ENCODE measurements at places on chromosomes 7 and 10.

- DNase-seq: no peak
Observed at GRCh38 chr10:48527756-48528155, 77.1 kb downstream of the ARHGAP22 start.

GRCh38 chr7:960269-960871 lies 5.9 kb upstream of the ADAP1 start:
- DNase-seq: no peak

- peak; percentile 22 for DNase-seq
Observed at GRCh38 chr7:31958226-31958625, 112.0 kb downstream of the PDE1C start.

GRCh38 chr7:127158659-127159058 lies 94.1 kb downstream of the GRM8 start:
- DNase-seq: no peak

DNA sequence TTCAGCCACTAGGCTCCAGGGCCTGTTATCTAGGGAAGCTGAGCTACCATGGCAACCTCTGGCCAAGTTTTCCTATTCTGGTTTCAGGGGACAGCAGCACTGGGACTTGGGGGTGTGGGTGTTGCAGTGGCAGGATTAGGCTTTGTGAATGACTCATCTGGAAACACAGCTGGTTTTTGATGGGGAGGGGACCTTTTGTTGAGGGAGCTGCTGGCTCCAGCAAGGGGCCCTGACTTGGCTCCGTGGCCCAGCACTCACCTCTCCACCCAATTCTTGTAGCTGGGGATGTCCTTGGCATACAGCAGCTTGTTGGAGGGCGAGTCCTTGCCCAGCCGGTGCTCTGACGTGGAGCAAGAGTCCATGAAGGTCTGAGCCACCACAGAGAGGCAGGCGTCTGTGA lies 435.9 kb downstream of the PLXNA4 start:
- no peak for DNase-seq

DNA sequence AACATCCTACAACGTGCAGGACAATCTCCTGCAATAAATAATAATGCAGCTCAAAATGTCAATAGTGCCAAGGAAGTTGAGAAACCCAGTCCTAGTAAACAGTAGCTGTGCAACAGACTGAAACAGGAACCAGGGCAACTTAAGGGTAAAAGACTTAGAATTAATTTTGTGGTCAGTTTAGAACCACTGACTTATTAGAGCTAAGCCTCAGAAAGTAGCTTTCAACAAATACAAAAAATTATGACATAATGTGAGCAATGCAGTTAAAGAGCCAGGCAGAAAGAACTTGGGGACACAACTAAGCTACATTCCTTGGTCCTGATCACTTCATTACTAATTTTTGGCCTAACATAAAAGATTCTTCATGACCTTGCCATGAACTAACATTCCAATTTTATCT lies 195.4 kb downstream of the MACC1 start:
- no peak for DNase-seq

- no peak for DNase-seq
Observed at GRCh38 chr7:107160389-107160788, 8.4 kb upstream of the HBP1 start.

GRCh38 chr10:69516316-69516715 lies 56.9 kb downstream of the NEUROG3 start:
- no peak for DNase-seq

DNA sequence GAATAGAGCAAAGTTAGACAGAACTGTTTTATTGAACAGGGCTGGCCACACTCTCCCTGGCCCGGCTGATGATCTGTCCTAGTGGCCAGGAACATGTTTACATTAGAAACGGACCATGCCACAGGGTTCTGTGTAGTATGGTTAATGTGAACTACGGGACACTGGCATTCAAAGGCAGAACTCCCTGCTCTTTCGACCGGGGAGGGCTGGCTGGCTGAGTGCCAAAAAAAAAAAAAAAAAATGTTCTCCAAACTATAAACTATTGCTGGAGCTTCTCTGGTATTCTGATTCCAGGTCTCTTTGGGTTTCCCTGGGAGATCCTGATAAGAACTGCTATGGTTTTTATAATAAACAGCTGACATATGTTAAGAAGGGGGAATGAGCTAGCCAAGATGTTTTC lies 1262.6 kb upstream of the SORCS1 start:
- DNase-seq: no peak

- no peak for DNase-seq
Observed at GRCh38 chr7:87512906-87513305, 37.4 kb upstream of the ABCB4 start.

DNA sequence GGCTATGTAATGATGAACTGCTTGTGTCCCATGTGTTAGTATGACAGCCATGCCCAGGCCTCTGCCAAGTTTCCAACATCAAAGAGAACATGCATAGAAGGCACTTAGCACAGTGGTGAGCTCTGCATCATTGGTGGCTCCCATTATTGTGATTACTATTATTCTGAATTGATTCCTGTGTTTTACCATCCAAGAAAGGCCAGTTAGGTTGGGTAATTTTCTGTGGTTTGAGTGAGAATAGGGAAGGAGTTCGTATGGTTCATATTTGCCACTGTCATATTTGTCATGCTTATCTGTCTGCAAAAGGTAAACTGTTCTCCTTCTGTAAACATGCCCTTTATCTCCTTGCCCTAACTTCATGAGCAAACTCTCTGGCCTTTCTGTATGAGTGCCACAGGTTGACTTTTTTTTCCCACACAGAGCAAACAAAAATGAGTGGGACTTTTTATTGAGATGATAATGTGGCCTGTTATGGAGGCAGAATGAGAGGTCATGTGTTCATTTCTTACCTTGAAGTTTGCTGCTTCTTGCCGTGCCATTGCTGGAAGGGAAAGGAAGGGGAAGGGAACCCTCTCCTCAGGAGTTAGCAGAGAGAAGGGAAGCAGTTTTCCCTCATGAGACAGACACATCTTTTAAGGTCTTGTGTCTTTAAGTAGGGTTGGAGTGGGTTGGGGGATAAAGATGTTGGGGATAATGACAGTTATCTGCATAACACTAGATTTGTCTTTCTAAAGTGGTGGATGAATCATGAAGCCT lies 301.9 kb downstream of the LRMDA start:
- no peak for DNase-seq

- no peak for DNase-seq
Observed at GRCh38 chr10:79982861-79983260, 34.0 kb upstream of the SFTPD start.

- DNase-seq: no peak
Observed at GRCh38 chr7:150570556-150571465, 3.6 kb downstream of the GIMAP4 start.

DNA sequence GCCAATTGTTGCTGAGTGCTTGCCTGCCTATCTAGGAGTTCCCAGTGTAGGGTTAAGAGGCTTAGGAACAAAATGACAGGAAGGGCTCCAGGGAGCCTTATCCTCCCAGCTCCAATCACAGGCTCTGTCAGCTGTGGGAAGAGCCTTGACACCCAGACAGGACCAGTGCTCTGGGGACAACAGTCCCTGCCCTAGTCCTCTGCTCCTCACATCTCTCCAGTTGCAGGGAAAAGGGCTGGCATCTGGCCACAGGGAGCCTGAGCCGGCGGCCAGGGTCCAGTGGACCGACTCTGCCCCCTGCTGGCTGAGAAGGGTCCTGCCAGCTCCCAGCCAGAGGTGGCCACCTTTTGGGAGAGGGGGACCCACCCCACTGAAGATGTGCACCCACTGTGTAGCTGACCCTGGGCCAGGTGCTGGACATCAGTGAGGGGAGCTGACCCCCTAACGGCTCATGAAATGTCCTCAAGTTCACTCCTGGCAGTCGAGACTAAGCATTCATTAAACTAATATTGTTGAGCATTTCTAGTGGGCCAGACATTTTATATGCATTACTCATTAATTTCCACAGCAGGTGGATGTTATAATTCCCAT lies 17.6 kb downstream of the DNAJB12 start:
- peak; percentile 82 for DNase-seq

GRCh38 chr10:49664842-49665355 lies 14.6 kb upstream of the C10orf53 start:
- DNase-seq: no peak

GRCh38 chr10:3935141-3935540 lies 150.1 kb upstream of the KLF6 start:
- peak; percentile 90 for DNase-seq

- DNase-seq: no peak
Observed at GRCh38 chr10:112202561-112203241, 19.1 kb upstream of the GPAM start.

GRCh38 chr7:93202594-93203250 lies 23.5 kb downstream of the HEPACAM2 start:
- DNase-seq: no peak

DNA sequence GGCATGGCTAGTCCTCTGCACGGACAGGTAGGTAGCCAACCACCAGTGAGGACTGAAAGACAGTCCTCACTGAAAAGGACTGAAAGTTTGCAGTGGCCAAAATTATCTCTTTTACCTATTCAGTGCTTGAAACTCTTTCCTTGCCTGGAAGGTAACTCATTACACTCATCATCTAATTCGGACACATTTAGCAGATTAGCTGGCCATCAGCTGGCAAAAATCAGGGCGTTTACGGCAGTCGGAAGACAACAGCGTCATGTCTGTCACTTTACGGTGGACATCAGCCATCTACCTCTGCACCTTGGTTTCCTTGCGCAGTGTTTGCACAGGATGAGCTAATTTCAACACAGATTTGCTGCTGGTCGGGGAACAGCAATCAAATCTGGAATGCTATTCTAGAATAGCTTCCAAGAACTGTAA lies 740 bp downstream of the ANXA7 start:
- DNase-seq: no peak

DNA sequence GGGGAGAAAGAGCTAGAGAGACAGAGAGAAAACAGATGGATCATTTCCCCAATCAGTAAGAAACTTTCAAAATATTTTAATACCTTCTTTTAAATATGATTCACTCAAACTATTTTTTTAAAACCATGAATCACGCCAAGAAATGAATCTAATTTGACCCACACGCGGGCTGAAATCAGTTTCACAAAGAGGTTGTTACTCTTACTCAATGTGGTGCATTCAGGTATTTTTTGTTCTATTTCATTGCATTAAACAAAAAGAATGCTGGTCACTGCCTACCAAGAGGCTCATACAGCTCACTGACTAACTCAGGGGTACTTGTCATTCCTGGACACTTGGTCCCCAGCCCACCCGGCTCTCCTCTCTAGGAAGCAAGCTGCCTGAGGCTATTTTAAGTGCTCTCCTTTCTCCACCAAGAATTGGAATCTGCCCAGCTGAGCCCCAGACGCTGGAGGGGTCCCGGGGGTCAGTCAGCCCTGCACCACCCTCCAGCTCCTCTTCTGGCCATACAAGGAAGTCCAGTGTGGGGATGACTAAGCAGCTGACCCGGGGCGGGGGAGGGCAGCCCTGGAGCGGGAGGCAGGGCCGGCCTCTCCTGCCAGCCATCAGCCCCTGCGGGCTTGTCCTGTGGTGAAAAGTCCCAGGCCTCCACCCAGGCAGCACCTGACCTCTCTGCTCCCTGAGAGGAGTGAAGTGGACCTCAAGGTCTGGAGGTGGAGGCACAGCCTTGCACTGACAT lies 21.7 kb upstream of the PFKP start:
- peak; percentile 79 for DNase-seq

- no peak for DNase-seq
Observed at GRCh38 chr10:31875608-31876007, 53.0 kb downstream of the ARHGAP12 start.

DNA sequence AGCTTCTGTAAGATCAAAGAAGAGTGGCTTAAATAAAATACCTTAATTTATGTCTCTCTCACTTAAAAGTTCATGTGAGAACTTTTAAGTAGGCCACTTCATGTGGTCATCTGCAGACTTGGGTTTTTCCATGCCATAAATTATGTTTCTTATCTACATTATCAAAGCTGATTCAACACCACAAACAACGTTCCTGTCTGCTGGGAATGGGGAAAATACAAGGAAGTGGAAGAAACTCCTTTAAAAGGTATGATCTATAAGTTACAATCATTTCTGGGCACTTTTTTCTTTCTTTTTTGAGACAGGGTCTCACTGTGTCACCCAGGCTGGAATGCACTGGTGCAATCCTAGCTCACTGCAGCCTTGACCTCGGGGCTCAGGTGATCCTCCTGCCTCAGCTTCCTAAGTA lies 16.9 kb upstream of the OTUD1 start:
- DNase-seq: no peak

DNA sequence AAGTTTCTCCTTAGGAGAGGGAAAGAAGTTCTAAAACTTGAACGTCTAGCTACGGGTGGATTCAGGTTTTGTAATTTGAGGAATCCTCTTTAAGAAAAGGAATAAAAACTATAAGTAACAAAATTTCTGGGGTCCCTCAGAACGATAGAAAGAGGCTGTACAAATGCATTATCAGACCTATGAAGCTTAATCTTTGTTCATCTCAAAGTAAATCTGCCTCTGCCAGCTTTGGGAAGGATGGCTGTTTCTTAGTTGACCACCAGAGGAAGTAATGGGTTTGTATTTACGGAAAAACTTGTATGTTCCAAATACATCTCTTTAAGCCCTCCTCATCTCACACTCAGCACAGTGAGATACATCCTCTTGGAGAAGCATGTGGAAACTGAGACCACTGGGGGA lies 864 bp downstream of the PSTK start:
- peak; percentile 69 for DNase-seq

DNA sequence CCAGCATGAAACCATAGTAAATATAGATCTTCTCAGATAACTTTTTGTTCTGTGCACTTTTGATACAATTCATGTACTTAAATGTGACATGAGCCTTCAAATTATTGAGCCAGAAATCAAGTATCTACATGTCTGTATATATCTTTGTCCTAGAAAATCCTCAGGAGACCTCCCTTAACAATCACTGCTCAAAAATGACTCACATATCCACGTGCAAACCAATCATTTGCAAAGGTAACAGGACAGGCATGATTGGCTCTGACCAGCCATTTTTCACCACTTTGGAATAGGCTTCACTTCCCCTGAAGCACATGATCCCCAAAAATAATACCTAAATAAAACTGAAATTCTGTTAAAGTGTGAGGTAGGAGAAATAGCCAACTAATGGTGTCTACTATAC lies 902.5 kb downstream of the PCDH15 start:
- no peak for DNase-seq

- DNase-seq: peak; percentile 18
Observed at GRCh38 chr10:63286340-63286739, 153.2 kb downstream of the NRBF2 start.

GRCh38 chr10:67573484-67573883 lies 122.5 kb downstream of the CTNNA3 start:
- DNase-seq: no peak

GRCh38 chr10:104374591-104374990 lies 21.0 kb downstream of the CFAP58 start:
- DNase-seq: no peak

DNA sequence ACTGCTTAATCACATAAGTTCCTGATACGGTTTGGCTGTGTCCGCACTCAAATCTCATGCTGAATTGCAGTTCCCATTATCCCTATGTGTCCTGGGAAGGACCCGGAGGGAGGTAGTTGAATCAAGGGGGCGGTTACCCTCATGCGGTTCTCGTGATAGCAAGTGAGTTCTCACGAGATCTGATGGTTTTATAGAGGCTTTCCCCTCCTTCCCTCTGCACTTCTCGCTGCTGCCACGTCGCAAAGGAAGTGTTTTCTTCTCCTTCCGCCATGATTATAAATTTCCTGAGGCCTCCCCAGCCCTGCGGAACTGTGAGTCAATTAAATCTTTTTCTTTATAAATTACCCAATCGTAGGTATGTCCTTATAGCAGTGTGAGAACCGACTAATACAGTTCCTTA lies 226.2 kb downstream of the SKAP2 start:
- no peak for DNase-seq

- DNase-seq: no peak
Observed at GRCh38 chr10:117496031-117496430, 46.5 kb upstream of the EMX2 start.
